Nasal cavity respiratory epithelium epithelial cell of viscerocranial mucosa (primary cell): ENCODE measurements at places on chromosomes 4 and X. TPM values are rescaled to one million over a fixed set of nuclear protein-coding genes. Genes with fewer than 3 reads are reported as not detected.

RBM46 gene
- 0.07 and 0.34 TPM in 2 replicates for total RNA-seq

COL25A1 gene
- 0.14 TPM in 1 of 2 replicates, not detected in the other for total RNA-seq

ABLIM2 gene
- 1.9 and 3.4 TPM in 2 replicates for total RNA-seq

MAGEB10 gene
- not detected in 2 replicates for total RNA-seq

AMOT gene
- total RNA-seq = under 0.01 and 1.1 TPM in 2 replicates

KLB gene
- under 0.01 TPM in 2 replicates for total RNA-seq

UGT2A1 gene
- not detected in 2 replicates for total RNA-seq

CHM gene
- 17.1 and 25.0 TPM in 2 replicates for total RNA-seq

SYP gene
- total RNA-seq = under 0.01 TPM in 1 of 2 replicates, not detected in the other
